Large intestine (tissue), 12 donors: ENCODE measurements at places on chromosomes 4 and X. TPM values are rescaled to one million over a fixed set of nuclear protein-coding genes. Genes with fewer than 3 reads are reported as not detected.

Gene ATP2B3
- 1.6 TPM for polyA plus RNA-seq

GRCh38 chrX:118116713-118117550 lies at the start of gene KLHL13:
Gene KLHL13, minus strand, starts transcription at chrX:118116810. Its CDS starts 88,337 bp downstream, at chrX:118028473.
- peak; percentile 61 for DNase-seq

Gene CSAG2
- polyA plus RNA-seq, result not detected

Gene ANOS1
- polyA plus RNA-seq, result 5.9 TPM

GRCh38 chrX:100368167-100368566 lies 41.9 kb downstream of the PCDH19 start:
- no peak for DNase-seq

Gene ADH1B
- polyA plus RNA-seq, result 9.6 TPM

Gene XKRX
- 8.8 TPM for polyA plus RNA-seq

DNA sequence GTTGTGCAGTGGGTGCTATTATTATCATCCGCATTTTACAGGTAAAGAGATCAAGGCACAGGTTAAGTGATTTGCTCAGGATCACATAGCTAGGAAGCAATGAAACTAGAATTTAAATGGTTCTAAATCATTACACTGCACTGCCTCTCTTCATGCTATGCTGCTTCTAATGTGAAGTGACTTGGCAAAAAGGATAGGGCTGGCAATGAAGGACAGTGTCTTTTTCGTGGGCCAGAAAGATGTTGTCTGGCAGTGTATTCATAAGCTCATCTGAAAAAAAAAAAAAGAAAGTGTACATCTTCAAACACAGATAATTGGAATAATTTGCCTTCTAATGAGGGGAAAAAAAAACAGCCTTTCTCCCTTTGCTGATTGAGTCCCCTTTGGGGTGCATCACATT lies 132.2 kb upstream of the FUNDC1 start:
- DNase-seq, result no peak

GRCh38 chr4:84336964-84337705 lies 162.0 kb downstream of the NKX6-1 start:
- no peak for DNase-seq

Gene WDR17
- 3.2 TPM for polyA plus RNA-seq

DNA sequence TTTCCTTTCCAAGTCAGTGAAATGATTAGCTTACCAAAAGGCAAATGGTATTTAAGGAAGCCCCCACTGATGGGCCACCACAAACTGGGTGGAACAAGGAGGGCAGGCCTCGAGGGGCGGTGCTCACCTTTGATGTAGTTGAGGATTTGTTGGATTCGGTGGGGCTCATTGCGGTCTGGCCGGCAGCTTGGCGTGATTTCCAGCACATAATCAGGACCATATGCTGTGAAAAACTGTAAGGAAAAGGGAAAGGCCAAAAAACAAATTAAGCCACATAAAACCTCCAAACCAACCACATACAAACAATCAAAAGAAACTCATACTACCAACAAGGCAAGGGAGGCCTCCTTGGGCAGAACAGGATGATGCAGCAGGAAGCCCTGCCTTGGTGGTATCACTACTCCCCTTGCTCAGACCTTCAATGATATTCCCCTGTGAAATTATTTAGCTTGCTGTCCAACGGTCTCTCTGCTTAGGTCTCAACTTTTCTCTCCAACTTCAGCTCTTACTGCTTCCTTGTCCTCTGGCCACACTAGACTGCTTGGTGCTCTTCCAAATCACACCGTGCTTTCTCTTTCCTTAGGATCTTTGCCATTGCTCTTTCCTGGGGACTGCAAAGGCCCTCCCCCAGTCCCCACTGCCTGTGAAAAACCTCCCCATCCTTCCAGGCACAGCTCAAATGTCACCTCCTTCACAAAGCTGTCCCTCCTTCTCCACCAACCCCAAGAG lies 46.1 kb upstream of the CITED1 start:
- DNase-seq, result no peak

GRCh38 chr4:187565416-187565815 lies 430.2 kb upstream of the ZFP42 start:
- DNase-seq, result no peak

Gene PDE5A
- polyA plus RNA-seq, result 25.0 TPM

GRCh38 chrX:33989936-33990335 lies 142.2 kb downstream of the FAM47A start:
- no peak for DNase-seq

DNA sequence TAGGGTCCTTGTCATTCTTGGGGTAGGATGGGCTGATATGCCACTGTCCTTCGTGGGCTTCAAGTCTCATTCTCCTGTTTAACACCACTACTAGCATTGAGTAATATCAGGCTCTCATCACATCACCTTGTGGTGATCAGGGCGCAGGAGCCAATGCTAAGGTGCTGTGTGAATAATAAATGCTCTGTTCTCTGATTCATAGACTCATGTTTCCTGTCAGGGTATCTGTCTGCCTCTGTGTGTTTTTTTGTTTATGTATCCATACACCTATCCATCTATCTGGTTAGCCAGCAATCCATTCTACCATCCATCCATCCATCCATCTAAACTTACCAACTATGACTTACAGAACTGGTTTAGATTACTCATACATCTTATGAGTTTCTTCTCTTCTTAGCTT lies 525.1 kb upstream of the ATOH1 start:
- no peak for DNase-seq

GRCh38 chrX:21843179-21843578 lies 3.8 kb downstream of the MBTPS2 start:
- DNase-seq, result no peak

DNA sequence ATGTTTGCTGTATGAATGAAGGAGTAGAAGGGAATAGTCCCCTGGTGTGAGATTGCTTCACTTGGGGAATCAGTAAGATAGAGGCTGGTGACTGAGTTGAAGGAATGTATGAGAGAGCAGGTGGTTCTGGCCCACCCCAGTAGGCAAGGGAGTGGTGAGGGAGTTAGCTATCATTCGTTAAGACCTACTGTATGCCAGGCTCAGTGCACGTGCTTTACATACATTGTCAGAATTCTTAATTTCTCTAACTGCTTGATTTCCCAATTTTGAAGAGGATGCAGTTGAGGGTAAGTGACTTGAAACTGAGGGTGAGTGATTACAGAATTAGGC lies 700 bp downstream of the VMA21 start:
- DNase-seq, result no peak

- no peak for DNase-seq
Measured at GRCh38 chrX:44937606-44938005, 64.6 kb downstream of the KDM6A start.

GRCh38 chrX:108666101-108666500 lies 70.3 kb downstream of the IRS4 start:
- DNase-seq, result no peak

DNA sequence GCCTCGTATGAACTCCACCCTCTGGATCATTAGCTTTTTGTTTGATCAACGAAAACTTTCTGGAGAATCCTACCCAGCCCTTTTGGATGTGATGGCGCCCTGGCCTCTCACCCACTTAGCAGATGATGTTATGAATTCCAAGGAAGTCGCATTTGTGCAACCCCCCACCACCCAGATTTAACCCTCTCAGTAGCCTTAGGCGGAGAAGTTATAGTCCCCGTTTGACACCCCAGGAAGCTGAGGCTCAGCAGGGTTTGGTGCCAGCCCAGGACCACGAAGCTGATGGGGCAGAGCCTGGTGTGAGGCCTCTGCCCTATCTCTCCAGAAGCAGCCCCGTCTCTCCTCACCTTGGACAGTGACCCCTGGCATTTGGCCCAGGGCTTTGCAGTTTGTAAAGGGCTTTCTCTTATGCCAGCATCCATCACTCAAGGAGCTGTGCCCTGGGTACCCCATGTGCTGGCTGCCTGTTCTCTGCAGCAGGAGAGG lies 1.0 kb downstream of the WFS1 start:
- no peak for DNase-seq
